NCI-H2081 treated with DMSO at 0.1 percent for 48 hours (cell line): ENCODE measurements at places on chromosomes 1 and 21.

DNA sequence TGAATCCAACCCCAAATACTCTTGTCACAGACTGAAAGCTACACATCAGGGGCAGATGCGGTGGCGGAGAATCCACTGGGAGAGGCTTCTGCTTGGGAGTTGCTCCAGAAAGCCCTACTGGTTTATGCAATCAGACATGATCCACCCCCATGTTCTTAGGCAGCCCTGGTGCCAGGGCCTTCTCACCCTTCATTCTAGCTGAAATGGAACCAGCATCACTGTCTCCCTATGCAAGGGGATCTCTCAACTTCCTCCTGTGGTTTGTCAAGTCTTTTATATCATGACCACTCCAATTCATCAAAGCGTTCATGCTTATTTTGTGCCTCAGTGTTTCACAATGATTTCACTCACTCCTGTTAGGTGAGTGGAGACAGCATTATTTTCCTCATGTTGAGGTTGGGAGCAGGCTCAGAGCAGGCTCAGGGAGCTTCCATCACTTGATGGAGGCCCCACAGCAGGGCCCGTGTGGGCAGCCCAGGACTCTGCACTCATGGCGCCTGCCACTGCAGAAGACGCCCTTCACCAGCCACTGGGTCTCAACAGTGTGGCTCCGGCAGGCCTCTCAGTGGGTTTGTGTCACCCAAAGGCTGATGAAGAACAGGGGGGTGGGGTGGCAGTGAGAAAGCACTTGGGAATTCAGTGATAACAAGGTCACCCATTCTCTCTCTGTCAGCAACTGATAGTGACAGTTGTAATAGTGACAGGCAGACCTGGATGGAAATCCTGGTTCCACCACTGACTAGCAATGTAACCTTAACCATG lies 67.1 kb downstream of the CD58 start:
- DNase-seq, result no peak

- no peak for DNase-seq
Observed at GRCh38 chr1:88943241-88943640, 49.2 kb downstream of the KYAT3 start.

GRCh38 chr1:115811140-115811828 lies 29.6 kb downstream of the NHLH2 start:
- DNase-seq, result no peak

DNA sequence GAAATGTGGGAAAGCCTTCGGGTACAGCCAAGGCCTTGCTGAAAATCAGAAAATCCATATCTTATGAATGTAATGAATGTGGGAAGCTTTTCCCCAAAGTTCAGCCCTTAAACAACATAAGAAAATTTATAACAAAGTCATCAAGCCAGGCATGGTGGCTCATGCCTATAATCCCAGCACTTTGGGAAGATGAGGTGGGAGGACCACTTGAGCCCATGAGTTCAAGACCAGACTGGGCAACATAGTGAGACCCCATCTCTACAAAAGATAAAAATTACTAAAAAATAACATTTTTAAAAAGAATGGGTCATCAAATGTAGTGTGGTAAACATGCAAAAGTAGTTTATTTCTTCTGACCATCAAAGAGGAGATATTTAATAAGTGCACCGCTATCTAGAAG lies 45.9 kb downstream of the KIAA0319L start:
- DNase-seq, result no peak

DNA sequence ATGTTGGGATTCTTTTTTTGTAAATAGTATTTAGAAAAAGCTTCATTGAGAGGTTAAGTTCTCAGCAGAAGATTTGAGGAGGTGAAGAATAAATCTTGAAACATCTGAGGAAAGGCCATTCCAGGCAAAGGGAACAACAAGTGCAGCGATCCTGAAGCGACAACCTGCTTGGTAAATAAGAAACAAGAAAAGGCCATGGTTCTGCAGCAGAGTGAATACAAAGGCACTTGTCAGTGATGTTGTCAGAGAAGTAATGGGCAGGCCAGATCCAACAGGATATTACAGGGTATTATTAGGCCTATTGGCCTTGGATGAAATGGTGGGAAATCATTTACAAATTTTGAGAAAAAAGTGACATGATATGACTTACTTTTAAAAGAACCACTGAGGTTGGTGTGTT lies 960.0 kb downstream of the PLA2G4A start:
- no peak for DNase-seq

- DNase-seq, result no peak
Observed at GRCh38 chr1:98482611-98483010, 178.9 kb upstream of the SNX7 start.

GRCh38 chr1:145908653-145909052 lies 1.2 kb downstream of the ITGA10 start:
- DNase-seq, result no peak

GRCh38 chr1:13523780-13524477 lies 10.1 kb upstream of the LRRC38 start:
- DNase-seq, result no peak

- no peak for DNase-seq
Observed at GRCh38 chr1:39183503-39184353, 20.8 kb upstream of the MACF1 start.

- no peak for DNase-seq
Observed at GRCh38 chr1:106880226-106880625, 176.2 kb upstream of the PRMT6 start.

DNA sequence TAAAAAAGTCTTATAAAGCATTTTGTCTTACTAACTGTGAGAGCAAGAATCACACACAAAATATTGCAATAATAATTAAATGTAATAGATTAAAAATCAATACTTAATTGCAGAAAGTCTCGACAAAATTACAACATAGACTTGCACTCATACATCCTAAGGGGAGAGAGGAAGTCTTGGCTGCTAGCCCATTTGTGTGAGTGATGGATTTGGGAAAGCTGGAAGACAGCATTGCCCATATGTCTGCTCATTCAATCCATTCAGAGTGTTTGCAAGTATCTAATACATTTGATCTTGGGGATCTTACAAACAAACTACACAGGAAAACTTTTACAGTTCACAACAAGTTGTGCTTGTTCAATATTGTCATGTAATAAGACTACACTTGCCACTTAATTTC lies 140.5 kb downstream of the COL11A1 start:
- DNase-seq, result no peak

GRCh38 chr1:92961896-92962752 lies 862 bp upstream of the DIPK1A start:
- no peak for DNase-seq

GRCh38 chr1:53811414-53811851 lies 26.7 kb downstream of the NDC1 start:
- DNase-seq, result no peak

- no peak for DNase-seq
Observed at GRCh38 chr1:175830500-175830899, 87.1 kb upstream of the TNR start.

GRCh38 chr1:110673197-110673701 lies 1.5 kb downstream of the KCNA3 start:
- DNase-seq, result no peak

DNA sequence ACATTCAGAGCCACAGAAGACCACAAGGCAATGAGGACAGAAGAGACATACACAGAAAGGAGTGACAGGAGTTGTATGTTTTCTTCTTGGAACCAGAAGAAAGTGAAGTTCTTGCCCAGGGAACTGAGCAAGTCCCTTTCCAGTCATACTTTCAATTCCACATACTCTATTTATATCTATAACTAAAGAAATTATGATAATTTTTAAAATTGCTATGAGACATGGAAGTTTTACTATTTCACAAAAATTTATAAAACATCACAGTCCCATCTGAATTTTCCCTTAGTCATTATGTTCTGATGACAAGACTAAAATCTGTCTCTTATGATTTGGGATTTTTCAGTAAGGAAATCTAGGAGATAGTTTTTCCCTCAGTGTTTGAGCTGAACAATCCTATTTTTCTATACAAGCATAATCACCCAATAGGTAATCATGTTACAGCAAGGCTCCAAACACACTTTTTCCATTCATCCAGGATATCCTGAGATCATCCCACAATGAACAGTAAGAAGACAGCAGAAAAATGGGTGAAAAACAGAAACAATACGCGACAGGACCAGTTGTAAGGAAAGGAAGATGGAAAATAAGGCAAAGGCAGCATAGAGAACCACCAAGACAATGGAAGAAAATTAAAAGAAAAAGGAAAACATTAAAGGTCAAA lies 154.6 kb downstream of the VAV3 start:
- no peak for DNase-seq

DNA sequence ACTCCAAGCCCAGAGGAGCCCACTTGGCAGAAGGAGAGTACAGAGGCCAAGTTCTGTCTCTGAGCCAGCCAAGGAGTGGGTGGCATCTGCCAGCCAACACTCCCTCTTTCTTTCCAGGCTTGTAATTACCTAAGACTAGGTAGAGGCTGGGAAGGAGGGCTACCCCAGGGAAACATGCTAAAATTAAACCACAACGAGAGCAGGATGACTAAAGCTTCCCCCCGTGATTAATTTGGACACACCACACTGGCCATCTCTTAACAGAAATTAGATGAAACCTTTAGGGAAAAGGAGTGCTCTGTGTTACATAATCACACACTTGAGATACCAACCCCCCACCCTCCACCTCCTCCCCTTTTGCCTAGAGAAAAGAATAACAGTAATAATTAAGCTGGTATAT lies 102.1 kb upstream of the ZC3H12A start:
- no peak for DNase-seq
